ENCODE measurements at places on chromosomes 13 and 19.

GRCh38 chr19:30883071-30883470 is 466.2 kb downstream of the TSHZ3 start:
- DNase-seq, result no peak

DNA sequence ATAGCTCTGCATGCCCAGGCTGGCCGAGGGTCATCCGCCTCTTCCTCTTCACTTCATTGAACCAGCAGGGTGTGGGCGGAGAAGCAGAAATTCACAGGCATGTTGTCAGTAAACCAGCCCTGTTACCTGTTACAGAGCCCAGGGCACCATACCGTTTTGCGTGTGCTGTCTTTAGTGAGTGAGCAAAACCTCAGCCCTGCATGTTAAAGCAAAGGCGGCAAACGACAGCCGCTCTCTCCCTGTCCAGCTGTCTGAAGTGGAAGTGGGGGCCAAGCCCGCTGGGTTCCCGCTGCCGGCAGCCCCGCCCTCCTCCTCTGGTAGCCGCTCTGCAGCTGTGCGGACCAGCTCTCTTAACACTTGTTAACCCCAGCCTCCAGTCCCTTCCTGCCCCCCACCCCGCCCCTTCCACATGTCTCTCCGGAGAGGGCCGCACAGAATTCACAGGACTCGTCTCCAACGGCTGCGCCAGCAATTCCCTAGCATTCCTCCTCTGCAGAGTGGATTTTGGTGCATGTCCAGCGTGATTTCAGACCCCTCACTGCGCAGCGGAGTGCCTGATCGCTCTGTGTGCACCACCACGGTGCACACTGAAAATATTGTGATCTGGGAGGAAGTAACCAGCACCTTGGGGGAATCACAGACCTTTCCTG is 12.7 kb downstream of the KLHL26 start:
- DNase-seq, result no peak

DNA sequence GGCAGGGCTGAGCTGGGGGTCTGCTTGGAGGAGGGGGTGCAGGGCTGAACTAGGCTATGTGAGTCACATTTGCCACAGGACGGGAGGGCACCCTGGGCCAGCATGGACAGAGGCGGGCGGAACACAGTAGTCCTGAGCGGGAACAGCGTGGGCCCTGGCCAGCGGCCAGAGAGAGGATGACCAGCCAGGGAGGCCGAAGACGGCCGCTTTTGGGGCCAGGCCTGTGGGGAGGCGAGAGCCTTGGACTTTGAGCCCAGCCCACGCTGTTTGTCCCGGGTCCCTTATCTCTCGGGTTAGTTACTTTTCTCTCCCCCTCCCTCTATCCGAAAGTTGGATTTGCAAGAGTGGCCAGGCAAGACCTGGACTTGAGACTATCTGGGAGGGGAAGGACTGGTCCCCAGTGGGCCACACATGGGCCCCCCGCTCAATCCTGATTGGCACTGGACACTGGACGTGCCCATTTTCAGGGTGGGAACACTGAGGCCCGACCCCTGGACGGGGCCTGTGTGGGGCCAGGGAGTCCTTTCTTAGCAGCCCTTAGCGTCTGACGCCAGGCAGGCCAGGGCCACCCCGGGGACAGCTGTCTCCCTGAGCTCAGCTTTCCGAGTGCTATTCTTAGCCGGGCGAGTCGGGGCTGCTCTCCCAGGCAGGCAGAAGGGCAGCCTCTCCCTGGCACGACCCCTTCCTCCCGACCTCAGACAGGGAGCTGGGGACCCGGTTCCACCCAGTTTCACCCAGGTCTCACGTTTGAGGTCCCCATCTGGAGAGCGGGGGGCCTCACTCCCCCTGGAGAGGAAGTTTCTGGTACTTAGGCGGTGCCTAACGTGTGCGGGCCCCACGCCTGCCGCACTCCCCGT is 833 bp downstream of the GAMT start:
- no peak for DNase-seq

DNA sequence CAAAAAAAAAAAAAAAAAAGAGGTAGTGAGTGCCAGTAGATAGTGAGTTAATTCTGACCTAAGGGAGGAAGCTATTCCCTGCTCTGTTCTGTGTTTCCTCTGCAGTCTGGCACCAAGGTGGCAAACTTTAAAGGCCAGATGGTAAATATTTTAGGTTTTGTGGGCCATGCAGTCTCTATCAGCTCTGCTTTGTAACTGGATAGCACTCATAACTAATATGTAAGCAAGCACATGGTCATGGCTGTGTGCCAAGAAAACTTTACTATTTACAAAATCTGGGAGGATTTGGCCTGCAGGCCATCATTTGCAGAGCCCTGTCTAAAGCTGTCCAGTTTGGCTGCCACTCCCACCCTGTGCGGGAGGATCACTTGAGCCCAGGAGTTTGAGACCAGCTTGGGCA is 4.3 kb downstream of the PIN1 start:
- no peak for DNase-seq

GRCh38 chr19:40055049-40055448 is 982 bp downstream of the ZNF780B start:
- no peak for DNase-seq

DNA sequence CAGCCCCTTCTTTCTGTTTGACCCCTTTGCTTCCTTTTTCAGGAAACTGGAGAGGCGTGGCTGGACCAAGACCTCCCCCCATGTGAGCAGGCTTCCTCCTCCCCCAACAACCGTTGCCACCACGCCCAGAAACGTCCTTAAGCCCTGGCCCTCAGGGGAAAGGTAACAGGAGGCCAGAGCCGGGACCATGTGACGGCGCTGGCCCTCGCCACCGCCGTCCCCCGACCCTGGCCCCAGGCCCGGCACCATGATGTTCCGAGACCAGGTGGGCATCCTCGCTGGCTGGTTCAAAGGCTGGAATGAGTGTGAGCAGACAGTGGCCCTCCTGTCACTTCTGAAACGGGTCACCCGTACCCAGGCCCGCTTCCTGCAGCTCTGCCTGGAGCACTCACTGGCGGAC is 14.4 kb downstream of the SAMD4B start:
- no peak for DNase-seq

DNA sequence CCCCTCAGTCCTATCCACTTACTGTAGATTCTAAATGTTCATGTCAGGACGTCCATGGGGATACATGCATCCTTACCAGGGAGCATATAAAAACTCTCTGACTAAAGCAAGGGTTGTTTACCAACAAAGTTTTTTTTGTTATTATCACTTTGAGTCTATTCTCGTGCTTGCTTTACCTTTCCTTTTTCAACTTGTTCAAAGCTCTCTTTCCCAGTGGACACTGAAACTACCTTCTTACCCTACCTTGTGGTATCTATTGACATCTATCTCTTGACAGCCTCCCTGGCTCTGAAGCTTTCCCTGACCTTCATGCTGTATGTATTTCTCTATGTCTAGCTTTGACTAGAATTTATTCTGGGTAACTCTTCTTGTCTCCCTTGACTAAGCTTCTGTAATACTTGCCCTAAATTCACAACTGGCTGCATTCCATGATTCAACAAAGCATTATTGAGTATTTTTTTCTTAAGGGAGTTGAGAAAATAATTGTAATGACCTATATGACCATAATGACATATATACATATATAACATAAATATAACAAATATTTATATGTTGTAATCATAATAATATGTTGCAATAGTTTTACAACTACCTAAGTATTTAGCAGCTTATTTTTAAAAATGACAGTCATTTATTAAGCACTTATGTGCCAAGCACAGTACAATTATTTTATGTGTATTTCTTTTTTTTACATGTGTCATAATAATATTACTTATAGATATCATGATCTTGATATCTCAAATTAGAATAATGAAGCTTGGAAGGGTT is 403.4 kb upstream of the SPRY2 start:
- DNase-seq, result no peak

- DNase-seq, result no peak
Observed at GRCh38 chr13:112891477-112892401, 77.3 kb upstream of the MCF2L start.

- no peak for DNase-seq
Observed at GRCh38 chr13:113979791-113980471, 6.1 kb upstream of the C13orf46 start.

- DNase-seq, result peak; percentile 62
Observed at GRCh38 chr19:6736169-6736916, 1.0 kb downstream of the GPR108 start.

- peak; percentile 34 for DNase-seq
Observed at GRCh38 chr19:15551293-15552004, 43.1 kb downstream of the CYP4F22 start.

GRCh38 chr19:47675859-47676258 is 37.4 kb upstream of the EHD2 start:
- DNase-seq, result no peak

DNA sequence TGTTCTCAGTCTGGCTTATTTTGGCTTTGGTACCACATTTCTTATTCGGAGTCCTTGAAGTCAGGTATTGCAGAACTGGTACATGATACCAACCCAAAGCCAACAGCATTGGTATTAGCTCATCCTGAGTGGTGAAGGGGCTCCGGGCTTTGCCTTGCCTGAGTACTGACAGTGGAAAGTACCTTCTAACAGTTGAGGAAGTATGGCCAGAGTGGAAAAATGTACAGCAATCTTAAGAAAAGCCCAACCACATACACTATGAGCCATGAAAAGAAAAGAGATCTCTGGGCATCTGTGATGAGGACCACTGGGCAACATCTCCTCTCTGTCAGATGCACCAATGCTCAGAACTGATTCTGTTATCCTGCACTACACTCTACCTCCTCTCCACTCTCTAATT is 8.3 kb downstream of the LCP1 start:
- DNase-seq, result peak; percentile 27

- no peak for DNase-seq
Observed at GRCh38 chr19:52896431-52897137, 851 bp downstream of the ZNF320 start.

DNA sequence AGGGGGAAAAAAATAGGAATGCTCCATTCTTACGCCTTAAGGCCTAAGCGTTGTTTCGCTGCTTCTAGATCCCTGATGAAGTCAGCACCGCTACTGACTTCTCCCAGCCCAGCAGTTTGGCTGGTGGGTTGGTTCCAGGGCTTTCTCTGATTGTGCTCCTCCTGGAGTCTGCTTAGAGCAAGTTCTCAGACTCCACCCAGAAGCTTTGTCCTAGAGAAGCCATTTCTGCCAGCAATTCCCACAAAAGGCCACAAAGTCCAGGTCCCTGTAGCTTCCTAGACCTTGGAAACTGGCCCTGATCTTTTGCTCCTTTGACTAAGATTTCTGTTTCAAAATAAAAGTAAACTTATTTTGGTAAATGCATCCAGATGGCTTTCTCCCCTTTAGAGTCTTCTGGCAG is 65.4 kb downstream of the KCTD12 start:
- DNase-seq, result no peak

DNA sequence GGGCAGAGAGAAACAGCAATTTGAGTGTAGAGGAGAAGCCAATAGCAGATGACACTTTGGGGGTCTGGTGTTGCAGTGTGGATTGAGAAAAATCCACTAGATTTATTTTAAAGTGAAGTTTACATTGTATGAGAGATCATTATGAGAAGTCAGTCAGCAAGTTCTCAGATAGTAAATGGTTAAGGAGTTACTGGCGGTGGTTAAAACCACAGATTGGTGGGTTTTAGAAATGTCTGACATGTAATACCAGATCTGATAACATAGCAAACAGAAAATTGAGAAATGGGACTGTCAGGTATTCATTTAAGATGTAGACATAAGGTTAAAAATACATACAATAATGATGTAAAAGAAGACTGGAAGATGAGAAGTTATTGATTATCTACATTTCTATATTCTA is 7.2 kb downstream of the ABHD13 start:
- no peak for DNase-seq

DNA sequence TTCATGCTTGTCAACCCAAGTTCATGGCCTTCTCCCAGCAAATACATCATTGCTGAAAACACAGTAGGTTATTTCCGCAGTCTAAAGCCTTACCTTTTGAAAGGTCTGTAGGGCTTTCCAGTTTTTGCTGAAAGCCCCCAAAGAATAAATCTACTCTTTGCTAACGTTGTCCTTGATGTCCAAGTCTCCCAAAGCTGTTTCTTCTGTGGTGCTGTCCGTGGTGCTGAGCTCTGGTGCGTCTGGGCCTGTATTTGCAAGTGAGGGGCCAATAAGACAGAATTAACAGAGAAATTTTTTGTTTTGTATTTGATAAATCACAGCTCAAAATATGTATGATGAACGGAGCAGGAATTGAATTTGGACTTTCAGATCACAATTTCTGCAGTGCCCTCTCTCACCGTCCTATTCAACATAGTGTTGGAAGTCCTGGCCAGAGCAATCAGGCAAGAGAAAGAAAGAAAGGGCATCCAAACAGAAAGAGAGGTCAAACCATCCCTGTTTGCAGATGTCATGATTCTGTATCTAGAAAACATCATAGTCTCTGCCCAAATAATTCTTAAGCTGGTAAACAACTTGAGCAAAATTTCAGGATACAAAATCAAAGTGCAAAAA is 9.8 kb upstream of the LGALS16 start:
- no peak for DNase-seq

- no peak for DNase-seq
Observed at GRCh38 chr13:73060251-73061160, 1.7 kb downstream of the KLF5 start.

DNA sequence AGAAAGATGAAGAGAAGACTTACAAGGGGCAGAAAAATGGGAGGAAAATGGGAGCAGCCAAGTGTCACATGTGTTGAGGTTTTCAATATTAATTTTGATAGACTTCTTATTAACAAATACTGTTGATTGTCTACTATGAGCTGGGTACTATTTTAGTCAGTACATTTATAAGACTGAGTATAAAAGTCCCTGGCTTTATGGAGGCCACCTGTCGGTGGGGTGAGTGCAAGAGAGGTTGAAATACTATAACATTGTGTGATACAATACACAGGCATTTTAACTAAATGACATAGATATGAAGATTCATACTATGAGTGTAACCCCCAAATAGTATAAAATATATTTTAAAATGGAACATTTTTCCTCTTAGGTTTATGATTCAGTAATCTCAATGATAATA is 29.9 kb downstream of the SLC10A2 start:
- DNase-seq, result no peak

GRCh38 chr19:39053276-39054090 is 21.1 kb upstream of the FBXO27 start:
- DNase-seq, result no peak

DNA sequence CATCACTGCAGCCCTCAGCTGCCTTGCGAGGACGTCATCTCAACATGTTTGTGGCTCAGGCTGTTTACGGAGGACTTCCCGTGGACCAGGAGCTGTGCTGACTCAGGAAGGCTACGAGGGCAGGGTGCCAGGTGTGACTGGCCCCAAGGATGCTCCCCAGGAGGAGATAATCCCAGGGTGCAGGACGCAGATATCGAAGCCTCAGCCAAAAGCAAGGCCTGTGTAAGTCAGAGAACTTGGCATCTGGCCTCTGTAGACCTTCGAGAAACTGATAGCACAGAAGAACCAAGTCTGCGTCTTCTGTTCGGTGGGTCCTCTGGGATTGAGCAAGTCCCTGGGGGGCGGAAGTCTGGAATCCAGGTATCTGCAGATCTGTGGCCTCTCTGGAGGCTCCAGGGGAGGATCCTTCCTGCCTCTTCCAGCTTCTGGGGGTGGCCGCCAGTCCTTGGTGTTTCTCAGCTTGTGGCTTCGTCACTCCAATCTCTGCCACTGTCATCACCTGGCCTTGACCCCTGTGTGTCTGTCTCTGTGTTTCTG is 2.6 kb upstream of the DOHH start:
- DNase-seq, result no peak

- DNase-seq, result no peak
Observed at GRCh38 chr19:29529646-29530539, 4.1 kb downstream of the VSTM2B start.

- no peak for DNase-seq
Observed at GRCh38 chr19:28884786-28885476, 328.0 kb downstream of the UQCRFS1 start.

- no peak for DNase-seq
Observed at GRCh38 chr19:54432144-54432738, 16.8 kb upstream of the LENG8 start.

- no peak for DNase-seq
Observed at GRCh38 chr13:108226184-108226583, 8.0 kb downstream of the ABHD13 start.

GRCh38 chr19:47188507-47189033 is 42.4 kb downstream of the BBC3 start:
- DNase-seq, result no peak

Measured in stimulated activated CD8-positive, alpha-beta memory T cell treated with anti-CD3 and anti-CD28 coated beads, Interleukin-15, amount 100 ng/mL, for 48 hours (primary cell).